ENCODE measurements at places on chromosomes 7 and 10. TPM values are rescaled to one million over a fixed set of nuclear protein-coding genes. Genes with fewer than 3 reads are reported as not detected.

The SYT15 gene
- 0.82 TPM for total RNA-seq

The FAM180A gene
- total RNA-seq: not detected

The DNAAF5 gene
- 6.5 TPM for total RNA-seq

The ARID5B gene
- 19.6 TPM for total RNA-seq

The EPC1 gene
- total RNA-seq: 94.2 TPM

The EBLN1 gene
- total RNA-seq: not detected

The SPDYE9 gene
- total RNA-seq: under 0.01 TPM

The ERVW-1 gene
- not detected for total RNA-seq

The CNPY1 gene
- total RNA-seq: under 0.01 TPM

The PVRIG gene
- not detected for total RNA-seq

The FAM149B1 gene
- 31.4 TPM for total RNA-seq

The TACC2 gene
- total RNA-seq: 14.7 TPM

The ZNF503 gene
- 1.6 TPM for total RNA-seq

The SPDYE16 gene
- total RNA-seq: 0.41 TPM

The DPYSL4 gene
- 43.6 TPM for total RNA-seq

The TDRD1 gene
- total RNA-seq: 0.41 TPM

The GPR26 gene
- 5.3 TPM for total RNA-seq

The ZNF722 gene
- total RNA-seq: not detected

The CACNA2D1 gene
- 197 TPM for total RNA-seq

The RNF32 gene
- 1.2 TPM for total RNA-seq

The CYP26C1 gene
- under 0.01 TPM for total RNA-seq

The IDI2 gene
- not detected for total RNA-seq

The LZTS2 gene
- total RNA-seq: 15.5 TPM

The CLCN1 gene
- under 0.01 TPM for total RNA-seq

The CLRN3 gene
- total RNA-seq: not detected

The ADCY1 gene
- total RNA-seq: 92.1 TPM

The NAT16 gene
- total RNA-seq: 0.82 TPM

The MCM10 gene
- 2.4 TPM for total RNA-seq

The ITIH2 gene
- total RNA-seq: 10.6 TPM

The ITPRID1 gene
- 1.2 TPM for total RNA-seq

The GPR37 gene
- total RNA-seq: 39.1 TPM

The SEPHS1 gene
- 38.7 TPM for total RNA-seq

The ATG9B gene
- total RNA-seq: 2.4 TPM

The NEUROD6 gene
- 653 TPM for total RNA-seq

The SVIL gene
- 16.7 TPM for total RNA-seq

The CALHM3 gene
- not detected for total RNA-seq

The GJD4 gene
- total RNA-seq: not detected

The HOXA4 gene
- not detected for total RNA-seq

The TMEM225B gene
- not detected for total RNA-seq

The FRA10AC1 gene
- 18.8 TPM for total RNA-seq

The MMD2 gene
- 2.4 TPM for total RNA-seq

The WIPF3 gene
- 4.1 TPM for total RNA-seq

The VTI1A gene
- 48.1 TPM for total RNA-seq

The DMBT1 gene
- total RNA-seq: not detected

The TMEM270 gene
- total RNA-seq: not detected

The KLF14 gene
- not detected for total RNA-seq

The BMPR1A gene
- 46.5 TPM for total RNA-seq

The GLRX3 gene
- total RNA-seq: 68.5 TPM

Measured in frontal cortex (tissue), 4 donors.